ENCODE measurements at places on chromosomes 12 and 14.
A peak's percentile ranks its signal among the peaks of the same experiment; 100 is the strongest.

GRCh38 chr12:52990206-52990605 lies 16.1 kb upstream of the EIF4B start:
- peaks cover 19% of the 10 kb centered on the region for H3K27me3 ChIP-seq
- no peak overlapping the region for H3K27ac ChIP-seq
- no peaks in the 10 kb centered on the region for H3K36me3 ChIP-seq
- H3K4me3 ChIP-seq = no peak overlapping the region
- no peak for DNase-seq

DNA sequence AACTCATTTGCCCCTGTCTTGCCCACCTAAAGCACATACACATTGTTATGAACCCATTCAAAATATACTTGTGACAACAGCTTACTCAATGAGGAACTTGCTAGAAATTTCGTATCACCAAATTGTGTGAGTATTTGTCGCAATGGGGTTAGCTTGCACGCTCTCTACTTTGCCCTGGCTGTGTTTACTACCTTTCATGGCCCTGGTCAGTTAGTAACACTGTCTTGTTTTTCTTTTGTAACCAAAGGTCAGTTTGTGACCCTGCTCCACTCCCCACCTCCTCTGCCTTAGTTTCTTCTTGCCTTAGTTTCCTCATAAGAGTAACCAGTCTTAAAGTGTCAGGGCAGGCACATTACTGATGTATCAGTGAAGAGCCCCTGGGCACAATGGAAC lies 205.8 kb upstream of the EEA1 start:
- no peak for DNase-seq
- peaks cover 21% of the 10 kb centered on the region for H3K4me1 ChIP-seq
- H3K36me3 ChIP-seq = no peaks in the 10 kb centered on the region
- H3K27ac ChIP-seq = peak overlapping the region; percentile 39
- H3K27me3 ChIP-seq = no peaks in the 10 kb centered on the region

GRCh38 chr12:123398550-123399254 lies 14.8 kb downstream of the KMT5A start:
- H3K36me3 ChIP-seq = peaks cover 47% of the 10 kb centered on the region
- H3K4me1 ChIP-seq = no peaks in the 10 kb centered on the region
- no peak for DNase-seq

GRCh38 chr14:97924922-97925613 lies 1127.9 kb downstream of the VRK1 start:
- no peak for DNase-seq
- no peaks in the 10 kb centered on the region for H3K27me3 ChIP-seq
- no peaks in the 10 kb centered on the region for H3K4me1 ChIP-seq
- peaks cover 13% of the 10 kb centered on the region for H3K36me3 ChIP-seq
- H3K4me3 ChIP-seq = no peak overlapping the region

- DNase-seq = no peak
- no peak overlapping the region for H3K27ac ChIP-seq
- H3K36me3 ChIP-seq = no peaks in the 10 kb centered on the region
Observed at GRCh38 chr12:64944966-64945365, 120.5 kb downstream of the TBC1D30 start.

- peaks cover 23% of the 10 kb centered on the region for H3K36me3 ChIP-seq
- no peak overlapping the region for H3K27ac ChIP-seq
- DNase-seq = no peak
- no peak overlapping the region for H3K4me3 ChIP-seq
- H3K4me1 ChIP-seq = peaks cover 31% of the 10 kb centered on the region
Observed at GRCh38 chr14:103555559-103556337, 6.7 kb downstream of the BAG5 start.

DNA sequence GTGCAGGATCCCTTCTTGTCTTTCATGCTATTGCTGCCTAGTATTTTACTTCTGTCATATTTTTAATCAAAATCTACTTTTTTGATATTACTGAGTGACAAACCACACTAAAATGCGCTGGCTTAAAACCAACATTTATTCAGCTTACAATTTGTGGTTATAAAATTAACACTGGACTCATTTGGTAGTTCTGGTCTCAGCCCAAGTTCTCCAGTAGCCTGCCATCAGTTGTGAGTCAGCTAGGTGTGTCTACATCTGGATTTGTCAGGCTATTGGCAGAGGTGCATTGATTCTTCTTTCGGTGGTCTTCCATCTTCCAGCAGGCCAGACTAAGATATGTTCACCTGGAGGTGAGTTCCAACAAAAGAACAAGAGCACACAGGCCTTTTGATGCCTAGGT lies 765.1 kb upstream of the FBXO33 start:
- H3K4me1 ChIP-seq = no peaks in the 10 kb centered on the region
- no peaks in the 10 kb centered on the region for H3K27me3 ChIP-seq
- H3K36me3 ChIP-seq = no peaks in the 10 kb centered on the region
- no peak overlapping the region for H3K27ac ChIP-seq
- no peak overlapping the region for H3K4me3 ChIP-seq

GRCh38 chr14:66884149-66884548 lies 305.1 kb upstream of the GARIN2 start:
- H3K27me3 ChIP-seq = no peaks in the 10 kb centered on the region
- H3K4me1 ChIP-seq = no peaks in the 10 kb centered on the region
- no peaks in the 10 kb centered on the region for H3K36me3 ChIP-seq
- no peak for DNase-seq

DNA sequence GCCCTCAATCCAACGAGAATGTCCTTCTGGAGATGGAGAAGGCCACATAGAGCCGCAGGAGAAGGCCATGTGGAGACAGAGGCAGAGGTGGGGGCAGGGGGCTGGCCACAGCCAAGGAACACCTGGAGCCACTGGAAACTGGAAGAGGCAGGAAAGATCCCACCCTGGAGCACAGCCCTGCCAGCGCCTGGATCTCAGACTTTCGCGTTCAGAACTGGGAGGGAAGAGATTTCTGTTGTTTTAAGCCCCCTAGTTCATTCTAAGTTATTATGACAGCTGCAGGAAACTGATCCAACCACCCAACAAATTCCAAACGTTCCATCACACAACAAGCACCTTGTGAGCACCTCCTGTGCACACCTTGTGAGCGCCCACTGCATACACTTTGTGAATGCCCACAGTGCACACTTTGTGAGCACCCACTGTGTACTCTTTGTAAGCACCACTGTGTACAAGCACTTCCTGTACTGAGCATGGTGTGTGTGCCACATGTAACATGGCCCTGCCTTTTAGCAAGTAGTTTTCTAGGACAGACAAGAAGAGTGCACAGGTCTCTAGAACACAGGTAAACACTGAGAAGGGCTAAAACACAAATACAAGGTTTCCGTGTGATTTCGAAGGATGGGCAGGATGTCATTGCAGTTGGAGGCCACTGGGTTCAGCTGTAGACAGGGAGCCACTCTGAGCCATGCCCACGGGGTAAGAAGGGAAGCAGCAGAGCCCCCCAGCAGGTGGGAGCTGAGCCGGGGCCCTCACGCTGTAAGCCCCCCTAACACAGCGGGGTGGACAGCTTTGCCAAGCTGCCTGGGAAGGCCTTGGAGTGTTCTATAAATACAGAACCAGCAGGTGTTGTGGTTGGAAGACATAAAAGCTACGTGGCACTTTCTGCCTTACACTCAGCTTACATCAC lies 15.4 kb downstream of the RIMBP2 start:
- no peaks in the 10 kb centered on the region for H3K36me3 ChIP-seq
- no peak for DNase-seq
- no peaks in the 10 kb centered on the region for H3K4me1 ChIP-seq
- no peaks in the 10 kb centered on the region for H3K27me3 ChIP-seq

DNA sequence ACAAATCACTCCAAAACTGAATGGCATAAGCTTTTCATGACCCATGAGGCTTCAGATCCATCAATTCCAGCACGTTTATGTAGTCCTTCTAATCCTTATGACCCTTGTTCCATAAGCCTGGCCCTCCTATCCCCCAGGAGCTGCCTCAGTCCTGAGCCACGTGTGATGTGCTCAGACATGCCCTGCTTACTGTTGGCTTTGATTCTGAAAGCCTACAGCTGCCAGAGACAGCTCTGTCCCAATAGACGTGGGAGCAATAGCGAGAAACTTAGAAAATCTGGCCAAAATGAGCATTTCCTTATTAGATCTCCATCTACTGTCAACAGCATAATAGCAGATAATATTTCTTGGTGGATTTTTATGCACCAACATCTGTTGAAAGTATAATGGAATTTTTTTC lies 33.2 kb downstream of the DUSP6 start:
- H3K27me3 ChIP-seq = peaks cover 6% of the 10 kb centered on the region
- no peak for DNase-seq
- no peaks in the 10 kb centered on the region for H3K36me3 ChIP-seq
- peaks cover 7% of the 10 kb centered on the region for H3K4me1 ChIP-seq
- H3K27ac ChIP-seq = no peak overlapping the region

DNA sequence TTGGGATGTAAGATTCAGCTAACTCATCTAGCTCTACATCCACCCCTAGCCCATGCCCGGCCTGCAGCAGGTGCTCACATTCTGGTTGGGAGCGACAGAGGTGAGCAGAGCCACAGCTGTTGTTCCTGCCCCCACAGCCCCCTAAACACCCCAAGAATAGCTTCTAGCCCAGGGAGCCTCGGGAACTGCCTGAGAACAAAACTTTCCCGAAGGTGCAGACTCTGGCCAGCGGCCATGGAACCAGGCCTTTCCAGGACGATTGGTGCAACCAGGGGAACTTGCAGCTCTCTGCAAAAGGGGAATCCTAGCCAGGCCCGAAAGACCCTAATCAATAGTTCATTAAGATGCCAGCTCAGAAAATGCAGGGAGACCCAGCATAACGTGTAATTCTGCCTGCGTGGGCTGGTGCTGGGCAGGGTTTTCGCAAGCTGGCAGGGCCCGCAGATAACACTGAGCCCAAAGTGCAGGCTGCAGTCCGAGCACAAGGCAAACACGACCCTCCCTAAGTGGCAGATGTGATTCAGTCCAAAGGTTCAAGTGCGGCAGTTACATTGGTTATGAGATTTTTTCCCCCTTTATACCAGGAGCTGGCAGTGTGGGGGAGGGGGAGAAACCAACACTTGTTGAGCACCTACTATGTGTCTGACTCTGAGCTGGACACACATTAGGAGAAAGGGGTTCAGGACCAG lies 122.5 kb upstream of the MAP1LC3B2 start:
- H3K4me1 ChIP-seq = peaks cover 2% of the 10 kb centered on the region
- H3K4me3 ChIP-seq = no peak overlapping the region
- H3K36me3 ChIP-seq = no peaks in the 10 kb centered on the region
- no peak for DNase-seq
- no peak overlapping the region for H3K27ac ChIP-seq

DNA sequence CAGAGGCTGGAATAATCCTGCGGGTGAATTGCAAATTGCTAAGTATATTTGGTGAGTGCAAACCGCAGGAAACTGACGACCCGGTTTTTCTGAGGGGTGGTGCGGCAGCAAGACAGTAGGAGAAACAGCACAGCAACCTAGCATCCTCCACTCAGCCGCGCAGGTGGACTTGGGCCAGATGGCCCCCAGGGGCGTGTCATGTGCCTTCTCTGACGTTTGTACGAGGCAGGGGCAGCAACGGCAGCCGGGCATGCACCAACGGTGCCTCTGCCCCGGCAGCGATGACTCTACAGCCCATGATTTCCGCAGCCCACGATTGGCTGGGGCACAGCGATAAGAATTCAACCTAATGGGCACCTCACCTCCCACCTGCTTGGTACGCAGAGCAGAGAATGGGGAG lies 11.1 kb upstream of the CLEC2A start:
- H3K27me3 ChIP-seq = peaks cover 11% of the 10 kb centered on the region
- H3K4me1 ChIP-seq = peaks cover 38% of the 10 kb centered on the region
- H3K36me3 ChIP-seq = peaks cover 2% of the 10 kb centered on the region
- peak overlapping the region; percentile 47 for H3K27ac ChIP-seq

GRCh38 chr14:20757965-20758364 lies 10.2 kb upstream of the EDDM3B start:
- H3K36me3 ChIP-seq = no peaks in the 10 kb centered on the region
- H3K27ac ChIP-seq = no peak overlapping the region
- H3K4me3 ChIP-seq = no peak overlapping the region

- no peak overlapping the region for H3K4me3 ChIP-seq
- no peaks in the 10 kb centered on the region for H3K36me3 ChIP-seq
- H3K27ac ChIP-seq = peak overlapping the region; percentile 61
- DNase-seq = no peak
Observed at GRCh38 chr14:90093942-90094595, 32.3 kb downstream of the KCNK13 start.

GRCh38 chr12:3869433-3869832 lies 3.8 kb downstream of the PARP11 start:
- DNase-seq = no peak
- peaks cover 50% of the 10 kb centered on the region for H3K36me3 ChIP-seq
- H3K4me3 ChIP-seq = peak overlapping the region; percentile 88
- peak overlapping the region; percentile 97 for H3K27ac ChIP-seq

DNA sequence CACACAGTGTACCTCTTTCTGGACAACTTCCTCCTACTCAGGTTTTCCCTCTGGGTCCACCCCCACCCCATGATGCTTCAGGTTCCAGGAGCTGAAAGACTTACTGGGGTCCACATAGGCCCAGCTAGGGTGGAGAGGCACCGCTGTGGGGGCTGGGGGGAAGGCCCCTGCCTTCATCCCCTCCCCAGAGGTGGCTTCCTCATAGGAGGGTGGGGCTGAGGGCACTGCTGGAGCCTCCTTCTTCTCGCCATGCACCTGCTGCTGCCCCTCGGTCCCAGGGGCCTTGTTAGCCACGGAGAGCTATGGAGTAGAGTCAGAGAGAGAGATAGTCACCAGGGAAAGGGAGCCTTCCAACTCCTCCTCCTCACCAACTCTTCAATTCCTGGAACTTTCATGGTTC lies 2.7 kb downstream of the FAIM2 start:
- H3K4me1 ChIP-seq = peaks cover 14% of the 10 kb centered on the region
- no peak for DNase-seq
- H3K27me3 ChIP-seq = peaks cover 73% of the 10 kb centered on the region
- no peaks in the 10 kb centered on the region for H3K36me3 ChIP-seq
- no peak overlapping the region for H3K4me3 ChIP-seq

DNA sequence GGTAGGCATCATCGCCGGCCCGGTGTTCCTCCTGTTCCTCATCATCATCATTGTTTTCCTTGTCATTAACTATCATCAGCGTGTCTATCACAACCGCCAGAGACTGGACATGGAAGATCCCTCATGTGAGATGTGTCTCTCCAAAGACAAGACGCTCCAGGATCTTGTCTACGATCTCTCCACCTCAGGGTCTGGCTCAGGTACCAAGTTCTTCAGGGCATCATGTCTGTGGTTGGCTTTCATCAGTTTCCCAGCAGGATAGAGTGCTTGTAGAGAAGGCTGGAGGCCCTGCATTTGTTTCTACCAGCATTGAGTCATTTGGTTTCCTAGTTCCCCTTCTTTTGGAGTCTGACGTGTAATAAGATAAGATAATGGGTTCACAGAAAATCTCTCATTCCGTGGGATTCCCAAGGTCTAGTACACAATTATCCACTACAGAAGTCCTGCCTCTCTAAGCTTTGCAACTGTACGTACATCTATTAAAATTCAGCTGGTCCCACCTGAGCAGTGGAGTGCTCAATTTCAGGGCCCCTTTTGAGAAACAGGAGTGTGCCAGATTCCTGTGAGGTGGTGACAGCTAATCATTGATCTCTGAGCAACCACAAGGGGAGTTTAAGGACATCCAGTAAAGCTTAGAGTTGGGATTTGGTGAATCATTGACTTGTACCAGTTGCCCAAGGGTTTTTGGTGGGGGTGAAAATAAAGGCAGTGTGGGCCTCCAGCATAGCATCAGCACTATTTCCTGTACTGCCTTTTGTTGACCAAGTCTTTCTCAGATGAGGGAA lies 25.1 kb downstream of the ACVR1B start:
- H3K36me3 ChIP-seq = peaks cover 17% of the 10 kb centered on the region
- H3K27me3 ChIP-seq = peaks cover 3% of the 10 kb centered on the region

All from activated naive CD4-positive, alpha-beta T cell treated with anti-CD3 and anti-CD28 coated beads, Interleukin-2, amount 10 ng/mL, durations not matched to agents 7 days and 5 days (primary cell).